ENCODE measurements at places on chromosomes 6 and 20.

DNA sequence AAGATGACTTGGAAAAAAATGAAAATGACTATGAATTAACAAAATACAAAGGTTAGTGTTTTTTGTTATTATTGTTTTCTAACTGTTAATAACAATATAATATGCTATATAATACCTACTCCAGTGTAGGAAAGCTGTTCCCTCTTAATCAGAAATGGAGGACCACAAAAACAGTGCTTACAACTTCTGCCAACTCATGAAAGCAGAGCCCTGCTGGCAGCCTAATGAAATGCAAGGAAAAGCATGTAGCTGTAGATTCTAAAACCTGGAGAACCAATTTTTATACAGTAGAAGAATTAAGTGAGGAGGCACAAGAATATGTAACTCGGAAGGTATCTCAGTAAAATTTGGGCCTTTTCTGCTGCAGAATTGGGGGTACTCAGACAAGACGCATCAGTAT is 29.4 kb downstream of the PHIP start:
- DNase-seq, result peak; percentile 8

DNA sequence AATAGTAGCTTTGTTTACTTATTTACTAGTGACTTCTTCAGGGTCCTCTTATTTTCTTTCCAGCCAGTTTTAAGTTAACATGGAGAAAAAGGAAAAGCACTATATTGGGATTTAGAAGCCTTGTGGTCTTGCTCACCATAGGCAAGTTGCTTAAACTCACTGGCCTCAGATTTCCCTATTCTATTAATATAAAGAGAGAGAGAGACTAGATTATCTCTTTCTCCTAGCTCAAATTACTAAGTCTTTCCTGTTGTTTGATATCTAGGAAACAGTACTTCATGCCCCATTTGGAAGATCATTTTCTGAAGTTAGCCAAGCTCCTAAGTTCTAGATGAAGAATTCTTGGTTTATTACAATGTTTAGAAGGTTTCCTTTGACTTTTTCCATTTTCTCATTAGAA is 32.5 kb downstream of the CTNNBL1 start:
- no peak for DNase-seq

- DNase-seq, result no peak
These were observed 5.4 kb upstream of the PRDM1 start for GRCh38 chr6:106080763-106081095.

DNA sequence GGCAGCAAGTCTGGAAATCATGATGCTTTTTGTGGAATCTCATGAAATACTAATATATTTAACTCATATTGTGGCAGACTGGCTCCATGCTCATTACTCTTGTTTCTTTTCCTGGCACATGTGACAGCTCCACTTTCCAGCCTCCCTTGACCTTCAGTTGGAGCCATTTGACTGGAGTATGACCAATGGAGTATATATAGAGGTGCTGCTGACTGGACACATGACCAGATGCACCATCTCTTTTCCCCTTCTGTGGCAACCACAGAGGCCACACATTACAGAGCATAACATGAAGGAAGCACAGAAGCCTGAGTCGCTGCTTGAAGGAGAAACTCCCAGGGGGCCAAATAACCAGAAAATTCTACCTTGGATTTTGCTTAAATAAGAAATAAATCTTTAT is 77.4 kb downstream of the MKKS start:
- no peak for DNase-seq

DNA sequence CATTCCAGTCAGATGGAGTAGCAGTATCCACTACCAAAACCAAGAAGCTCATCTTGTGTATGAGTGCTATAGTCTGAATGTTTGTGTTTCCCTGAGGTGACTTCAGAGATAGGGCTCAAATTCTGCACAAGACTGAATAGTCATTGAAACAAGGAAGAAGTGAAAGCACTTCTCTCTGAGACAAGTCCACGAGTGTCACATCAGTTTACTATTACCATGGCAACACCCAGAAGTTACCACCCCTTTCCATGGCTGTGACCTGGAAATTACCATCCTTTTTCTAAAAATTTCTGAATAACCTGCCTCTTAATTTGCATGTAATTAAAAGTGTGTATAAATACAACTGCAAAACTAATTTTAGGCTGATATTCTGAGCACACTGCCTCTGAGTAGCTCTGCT is 682.1 kb upstream of the ADGRB3 start:
- no peak for DNase-seq

- no peak for DNase-seq
These were observed 604.0 kb upstream of the ADGRB3 start for GRCh38 chr6:68031054-68031453.

GRCh38 chr6:21375151-21376116 is 218.1 kb upstream of the SOX4 start:
- DNase-seq, result no peak

GRCh38 chr20:62651285-62652021 is 9.2 kb downstream of the SLCO4A1 start:
- DNase-seq, result no peak

DNA sequence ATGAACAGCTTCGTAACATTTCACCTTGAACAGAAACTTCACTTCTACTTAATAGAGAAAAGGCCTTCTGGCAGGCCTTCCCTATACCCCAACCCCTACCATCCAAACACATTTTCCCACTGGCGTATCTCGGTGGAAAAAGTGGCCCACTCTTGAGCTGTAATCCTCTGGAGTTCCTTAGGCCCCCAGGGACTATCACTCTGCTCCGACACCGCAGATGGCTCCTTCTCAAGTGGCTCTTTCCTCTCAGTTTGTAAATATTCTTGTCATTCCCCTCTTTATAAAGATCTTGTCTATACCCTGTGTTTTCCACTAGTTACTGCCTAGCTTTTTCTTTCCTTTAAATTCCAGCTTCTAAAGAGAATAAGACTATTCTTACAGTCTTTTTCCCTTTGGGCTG is 108.7 kb downstream of the MYB start:
- DNase-seq, result no peak

- DNase-seq, result no peak
These were observed 48.5 kb downstream of the SLC22A1 start for GRCh38 chr6:160170018-160170680.

DNA sequence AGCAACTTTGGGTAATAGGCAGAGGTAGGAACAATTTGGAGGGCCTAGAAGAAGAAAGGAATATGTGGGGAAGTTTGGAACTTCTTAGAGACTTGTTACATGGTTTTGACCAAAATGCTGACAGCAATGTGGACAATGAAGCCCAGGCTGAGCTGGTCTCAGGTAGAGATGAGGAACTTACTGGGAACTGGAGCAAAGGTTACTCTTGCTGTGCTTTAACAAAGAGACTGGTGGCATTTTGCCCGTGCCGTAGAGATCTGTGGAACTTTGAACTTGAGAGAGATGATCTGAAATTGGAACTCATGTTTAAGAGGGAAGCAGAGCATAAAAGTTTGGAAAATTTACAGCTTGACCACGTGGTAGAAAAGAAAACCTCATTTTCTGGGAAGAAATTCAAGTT is 28.3 kb upstream of the TMEM200A start:
- DNase-seq, result no peak

DNA sequence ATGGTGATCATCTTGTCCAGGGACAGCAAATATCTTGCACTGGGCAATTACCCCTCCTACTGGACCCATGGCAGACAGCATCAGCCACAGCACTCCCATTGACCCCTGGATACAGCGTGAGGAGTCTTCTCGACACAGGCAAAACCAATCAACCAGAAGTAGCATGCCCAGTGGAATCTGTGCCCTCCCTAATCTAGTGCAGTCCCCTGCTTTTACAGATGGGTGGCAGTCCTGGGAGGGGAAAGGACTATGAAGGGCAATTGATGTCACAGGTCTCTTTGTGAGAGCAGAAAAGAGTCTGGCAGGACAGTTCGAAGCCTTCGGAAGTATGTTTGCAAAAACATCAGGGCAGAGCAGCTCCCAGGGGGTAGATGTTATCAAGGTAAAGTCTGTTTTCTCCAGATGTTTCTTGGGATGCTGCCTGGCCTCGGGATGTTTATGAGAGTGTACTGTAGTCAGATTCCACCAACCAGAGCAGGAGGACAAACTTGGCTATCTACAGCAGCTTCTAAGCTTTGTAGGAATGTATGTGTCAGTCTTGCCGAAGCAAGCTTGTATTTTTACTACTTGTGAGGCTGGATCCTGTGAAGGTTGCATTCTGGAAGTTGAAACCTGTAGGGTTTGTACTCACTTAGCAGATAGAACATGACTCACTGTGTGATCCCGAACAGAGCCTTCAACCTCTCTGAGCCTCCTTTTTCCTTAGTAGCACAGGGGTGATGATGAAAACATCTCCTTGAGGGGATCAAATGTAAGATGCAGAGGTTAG is 63.0 kb upstream of the MYL9 start:
- no peak for DNase-seq

DNA sequence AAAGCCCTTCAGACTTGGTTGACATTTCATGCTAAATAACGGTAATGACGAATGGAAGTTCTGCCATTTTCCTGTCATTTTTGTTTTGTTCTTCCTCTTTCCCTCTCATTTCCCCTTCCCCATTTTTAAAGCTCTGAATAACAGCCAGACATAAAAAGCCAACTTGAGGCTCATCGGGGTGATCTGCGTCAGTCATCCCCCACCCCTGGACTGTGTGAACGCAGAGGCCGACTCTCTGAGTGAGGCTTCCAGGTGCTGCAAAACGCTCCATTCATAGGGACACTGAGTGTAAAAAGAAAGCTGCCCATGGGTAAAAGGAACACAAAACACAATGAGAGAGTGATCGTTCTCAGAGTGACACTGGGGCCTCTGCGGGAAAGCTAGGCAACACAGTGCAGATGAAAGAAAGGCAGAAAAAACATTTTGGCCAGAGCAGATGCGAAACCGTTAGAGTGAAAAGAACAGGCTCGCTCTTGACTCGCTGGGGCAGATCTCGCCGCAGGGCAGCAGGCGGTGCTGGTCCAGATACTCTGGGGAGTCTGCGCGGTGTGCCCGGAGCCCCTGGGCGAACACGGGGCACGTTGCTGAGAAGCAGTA is 684.8 kb downstream of the QKI start:
- DNase-seq, result no peak

DNA sequence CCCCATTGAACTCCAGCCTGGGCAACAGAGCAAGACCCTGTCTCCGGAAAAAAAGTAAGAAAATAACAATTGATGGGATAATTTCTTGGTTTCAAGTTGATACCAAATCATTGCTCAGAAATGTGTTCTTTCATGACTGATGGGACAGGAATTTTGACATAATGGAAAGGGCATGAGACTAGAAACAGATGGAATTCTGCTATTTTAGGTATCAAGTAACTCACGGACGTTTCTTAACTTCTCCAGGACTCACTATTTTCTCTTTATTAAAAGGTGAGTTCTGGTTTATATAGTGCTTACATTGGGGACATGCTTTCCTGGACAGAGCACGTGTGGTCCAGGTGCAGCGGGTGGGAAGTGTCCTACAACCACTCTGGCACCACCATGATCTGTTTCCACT is 6.0 kb upstream of the DSP start:
- no peak for DNase-seq

DNA sequence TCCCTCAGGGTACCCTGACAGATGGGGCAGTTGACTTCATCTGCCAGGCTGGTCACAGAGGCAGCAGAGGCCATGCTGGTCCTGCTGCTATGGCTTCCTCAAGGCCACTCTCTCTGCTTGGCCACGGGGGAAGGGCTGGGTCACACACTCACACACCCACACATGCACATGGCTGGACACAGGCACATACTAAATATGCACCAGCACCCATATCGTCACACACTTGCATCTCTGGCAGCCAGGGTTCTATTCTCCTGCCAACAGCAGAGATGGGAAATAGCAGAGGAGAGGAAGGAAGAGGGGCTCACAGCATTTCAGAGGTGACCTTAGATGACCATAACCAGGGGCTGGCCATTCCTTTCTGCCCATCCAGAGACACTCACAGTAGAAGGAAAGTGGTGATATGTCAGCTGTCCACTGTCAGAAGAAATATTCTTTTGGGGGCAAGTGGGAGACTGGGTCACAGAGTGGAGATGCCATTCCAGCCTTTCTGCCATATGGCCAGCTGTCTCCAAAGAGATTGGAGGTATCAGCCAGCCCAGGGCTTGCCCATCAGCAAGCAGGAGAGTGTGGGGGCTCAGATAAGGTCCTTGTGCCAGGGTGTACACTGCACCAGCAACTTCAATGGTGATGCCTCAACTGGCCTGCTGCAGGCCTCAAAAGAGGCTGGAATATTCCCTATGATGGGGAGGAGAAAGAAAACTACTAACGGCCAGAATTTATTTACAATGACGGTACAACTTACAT is at the start of gene TRIM10:
TRIM10 (minus strand) TSS at position 427 of the 747 bp plus-strand sequence; CDS start at position 74, 353 bp downstream.
- no peak for DNase-seq

- DNase-seq, result no peak
These were observed 70.3 kb downstream of the PKHD1 start for GRCh38 chr6:52016915-52017748.

DNA sequence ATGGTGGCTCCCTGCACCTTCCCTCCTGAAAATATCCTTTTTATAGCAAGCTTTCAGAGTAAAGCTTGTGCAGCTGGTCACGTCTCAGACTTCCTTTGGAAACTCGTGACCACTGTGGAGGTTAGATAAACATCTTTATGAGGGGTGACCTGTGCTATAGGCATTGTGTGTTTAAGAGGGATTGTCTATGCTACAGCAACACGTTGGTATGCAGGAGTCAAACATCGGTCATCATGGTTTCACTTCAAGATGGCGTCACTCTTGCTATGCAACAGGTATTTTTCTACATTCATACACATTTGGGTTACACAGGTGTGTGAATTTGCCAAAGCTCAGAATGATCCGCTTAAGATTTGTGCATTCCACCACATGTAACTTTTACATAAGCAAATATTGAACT is 14.6 kb upstream of the BLCAP start:
- DNase-seq, result no peak

GRCh38 chr6:156193381-156193780 is 583.8 kb upstream of the ARID1B start:
- DNase-seq, result no peak

DNA sequence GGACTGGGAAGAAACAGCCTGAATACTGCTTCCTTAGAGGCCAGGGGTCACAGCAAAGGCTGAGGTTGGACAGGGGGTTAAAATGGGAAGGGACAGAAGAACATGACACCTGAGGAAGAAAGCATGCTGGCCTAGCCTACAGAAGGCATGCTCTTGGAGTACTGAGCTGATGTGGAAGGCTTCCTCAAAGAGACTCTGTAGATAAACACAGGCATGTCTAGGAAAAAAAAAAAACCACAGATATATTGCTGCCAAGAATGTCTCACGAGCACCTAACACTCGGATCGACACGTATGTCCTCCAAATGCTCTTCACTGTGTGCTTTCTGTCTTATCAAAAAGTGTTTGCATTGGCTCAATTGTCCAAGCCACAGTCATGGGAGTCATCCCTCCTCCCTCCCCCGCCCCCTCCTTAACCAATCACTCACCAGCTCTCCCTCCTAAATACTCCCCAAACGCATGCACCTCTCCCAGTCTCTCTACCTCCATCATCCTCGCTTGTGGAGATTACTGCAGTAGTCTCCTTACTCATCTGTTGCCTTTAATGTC is 101.1 kb upstream of the LRFN2 start:
- DNase-seq, result no peak
